ENCODE measurements at places on chromosomes 12 and 14.

GRCh38 chr12:92192360-92192759, 46.7 kb upstream of the BTG1 start:
- no peak for DNase-seq

DNA sequence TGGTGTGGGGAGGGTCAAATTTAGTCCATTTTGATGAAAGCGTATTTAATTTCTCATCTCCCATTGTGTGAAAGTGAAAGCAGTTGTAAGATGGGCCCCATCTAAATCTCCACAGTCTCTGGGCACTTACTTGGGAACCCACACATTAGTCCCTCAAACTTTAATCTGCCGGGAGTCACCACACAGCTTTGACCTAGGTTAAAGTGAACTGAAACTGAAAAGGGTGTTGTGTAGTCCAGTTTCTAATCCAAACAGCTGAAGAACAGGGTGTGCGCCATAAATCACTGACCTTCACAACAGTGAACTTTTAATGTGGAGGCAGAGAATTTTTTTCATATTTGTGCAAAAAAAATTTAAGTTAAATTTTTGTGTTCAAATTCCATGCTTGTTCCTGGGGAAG, 48.4 kb upstream of the PTPRO start:
- DNase-seq = no peak

DNA sequence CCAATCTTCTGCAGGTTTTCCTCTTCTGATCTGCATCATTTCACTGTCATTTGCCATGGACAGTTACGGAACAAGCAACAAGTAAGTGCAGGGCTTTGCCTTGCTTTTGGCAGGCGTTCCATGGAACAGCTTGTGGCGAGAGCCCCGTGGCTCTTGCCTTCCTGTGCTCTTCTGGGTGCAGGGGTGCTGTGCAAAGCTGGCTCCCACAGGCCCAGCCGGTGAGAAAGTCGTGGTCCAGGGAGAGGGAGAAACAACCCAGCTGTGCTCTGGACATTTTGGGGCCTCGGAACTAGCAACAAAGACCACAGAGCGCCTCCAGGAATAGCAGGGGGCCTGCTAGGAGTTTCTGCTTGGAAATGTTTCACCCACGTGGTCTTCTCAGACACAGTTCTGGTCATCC, 164.7 kb downstream of the ADGRD1 start:
- DNase-seq = no peak

- no peak for DNase-seq
Observed at GRCh38 chr12:110885152-110885840, 35.1 kb downstream of the MYL2 start.

GRCh38 chr12:2351161-2351560, 298.4 kb downstream of the CACNA1C start:
- no peak for DNase-seq

DNA sequence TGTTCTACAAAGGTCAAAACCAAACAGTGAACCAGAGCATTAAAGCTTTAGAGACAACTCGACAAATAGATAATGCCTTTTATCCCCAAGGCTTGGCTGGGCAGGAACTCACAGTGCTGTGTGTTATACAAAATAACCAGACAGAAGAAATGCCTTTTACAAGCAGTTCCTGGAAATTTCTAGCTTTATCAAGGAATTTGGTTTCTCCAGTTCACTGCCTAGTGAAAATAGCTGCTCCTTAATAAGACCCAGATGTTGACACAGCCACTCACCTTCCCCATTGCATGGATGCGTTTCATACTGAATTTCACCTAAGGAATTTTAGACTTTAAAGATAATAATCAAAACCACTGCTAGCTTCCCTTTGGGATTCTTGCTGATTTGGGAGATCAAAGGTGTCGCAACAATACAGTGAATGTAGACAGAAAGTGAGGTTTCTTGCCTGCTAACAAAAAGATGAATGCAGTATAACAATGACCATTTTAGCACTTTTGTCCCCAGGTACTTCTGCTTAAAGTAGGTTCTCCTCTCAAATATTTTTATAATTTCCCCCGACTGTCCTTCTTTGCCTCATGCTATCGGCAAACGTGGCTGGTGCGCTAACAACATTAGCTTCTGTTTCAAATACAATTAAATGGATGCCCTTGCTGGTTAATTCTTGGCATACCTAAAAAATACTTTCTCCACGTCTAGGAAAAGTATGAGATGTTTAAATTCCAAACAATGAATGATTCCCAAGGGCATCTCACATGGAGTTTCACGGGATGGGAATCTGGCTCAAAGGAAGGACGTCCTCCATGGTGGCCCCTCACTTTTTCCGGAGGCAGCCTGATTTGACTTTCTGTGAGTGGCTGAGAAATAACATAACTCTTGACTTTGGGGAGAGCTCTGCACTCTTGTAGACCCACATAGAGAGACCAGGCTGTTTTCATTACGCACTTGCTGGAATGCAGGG, 162.4 kb downstream of the C12orf75 start:
- DNase-seq = no peak

DNA sequence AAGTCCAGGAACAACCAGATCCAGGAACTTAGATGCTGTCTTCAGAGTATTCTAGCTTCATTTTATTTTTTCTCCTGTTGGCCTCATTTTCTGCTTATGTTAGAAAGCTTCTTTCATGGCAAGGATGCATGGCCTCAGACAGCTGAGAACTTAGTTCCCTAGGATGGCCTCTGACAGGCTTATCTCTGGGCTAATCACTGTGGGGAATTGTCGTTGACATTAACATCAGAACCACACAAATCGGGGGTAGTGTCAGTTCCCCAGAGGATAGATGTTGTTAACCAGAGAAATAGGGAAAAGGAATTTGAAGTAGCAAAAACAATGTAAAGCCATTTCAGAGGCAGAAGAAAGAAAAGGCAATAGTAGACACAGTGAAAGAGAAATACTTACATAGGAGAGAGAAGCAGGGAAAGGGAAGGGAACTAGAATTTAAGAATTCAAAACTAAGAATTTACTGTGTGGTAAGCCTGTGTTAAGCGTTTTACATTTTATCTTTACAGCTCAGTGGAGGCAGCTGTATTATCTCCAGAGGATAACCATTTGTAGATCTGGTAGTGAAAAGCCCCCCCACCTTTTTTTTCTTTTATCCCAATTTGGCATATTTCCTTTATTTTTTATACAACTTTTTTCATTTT, 21.8 kb downstream of the FUT8 start:
- DNase-seq = no peak

DNA sequence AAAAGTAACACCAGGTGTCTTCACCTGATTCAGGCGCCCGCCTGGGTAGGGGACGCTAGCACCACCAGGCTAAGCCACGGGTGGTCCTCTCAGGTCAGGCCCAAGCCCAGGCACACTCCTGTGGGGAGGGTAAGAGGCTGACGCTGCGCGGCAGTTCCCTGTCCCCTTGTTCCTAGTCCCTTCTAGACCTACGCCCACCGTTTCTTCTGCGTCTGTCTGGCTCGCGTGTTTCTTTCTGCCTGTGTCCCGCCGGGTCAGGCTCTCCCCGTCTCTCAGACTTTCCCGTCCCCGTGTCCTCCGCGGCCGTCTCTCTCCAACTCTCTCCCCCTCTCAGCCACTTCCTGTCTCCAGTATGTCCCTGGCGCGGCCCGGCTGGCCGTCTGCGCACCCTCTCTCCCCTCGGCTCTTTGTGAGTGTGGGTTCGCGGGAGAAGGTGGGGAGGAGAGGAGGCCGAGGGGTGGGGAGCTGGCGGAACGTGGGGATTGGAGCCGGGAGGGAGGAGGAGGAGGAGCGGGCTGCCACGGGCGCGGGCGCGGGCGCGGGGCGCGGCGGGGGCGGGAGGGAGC, 3.1 kb upstream of the TNS2 start:
- DNase-seq = no peak

- DNase-seq = no peak
Observed at GRCh38 chr14:102020058-102020971, 55.9 kb downstream of the DYNC1H1 start.

DNA sequence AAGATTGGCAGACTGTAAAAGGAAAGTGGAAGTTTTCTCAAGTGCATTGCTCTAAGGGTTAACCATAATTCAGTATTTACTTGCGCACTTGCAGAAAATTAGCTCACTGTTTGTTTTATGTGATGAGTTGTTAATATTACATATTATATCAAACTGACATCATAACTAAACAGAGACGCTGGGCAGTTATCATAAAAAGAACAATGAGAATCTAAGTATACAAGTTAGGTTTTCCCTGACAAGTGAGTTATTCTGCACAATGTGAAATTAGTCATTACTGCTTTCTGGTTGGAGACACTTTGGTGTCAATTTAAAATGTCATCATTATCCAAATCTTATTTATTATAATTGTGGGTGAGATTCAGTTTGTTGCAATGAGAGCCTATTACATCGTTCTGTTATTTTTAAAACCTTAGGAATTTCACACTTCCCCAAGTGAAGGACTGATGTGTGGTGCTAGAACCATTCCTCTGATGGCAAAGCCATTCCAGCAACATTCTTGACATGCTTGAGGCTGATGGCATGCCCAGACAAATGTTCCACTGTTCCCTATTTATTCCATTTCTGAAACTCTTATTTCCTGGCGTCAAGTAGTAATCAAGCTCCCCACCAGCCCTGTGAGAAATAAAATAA, 90.1 kb upstream of the FLRT2 start:
- DNase-seq = peak; percentile 71

- DNase-seq = no peak
Observed at GRCh38 chr12:100114574-100114973, 28.1 kb downstream of the BLTP3B start.

DNA sequence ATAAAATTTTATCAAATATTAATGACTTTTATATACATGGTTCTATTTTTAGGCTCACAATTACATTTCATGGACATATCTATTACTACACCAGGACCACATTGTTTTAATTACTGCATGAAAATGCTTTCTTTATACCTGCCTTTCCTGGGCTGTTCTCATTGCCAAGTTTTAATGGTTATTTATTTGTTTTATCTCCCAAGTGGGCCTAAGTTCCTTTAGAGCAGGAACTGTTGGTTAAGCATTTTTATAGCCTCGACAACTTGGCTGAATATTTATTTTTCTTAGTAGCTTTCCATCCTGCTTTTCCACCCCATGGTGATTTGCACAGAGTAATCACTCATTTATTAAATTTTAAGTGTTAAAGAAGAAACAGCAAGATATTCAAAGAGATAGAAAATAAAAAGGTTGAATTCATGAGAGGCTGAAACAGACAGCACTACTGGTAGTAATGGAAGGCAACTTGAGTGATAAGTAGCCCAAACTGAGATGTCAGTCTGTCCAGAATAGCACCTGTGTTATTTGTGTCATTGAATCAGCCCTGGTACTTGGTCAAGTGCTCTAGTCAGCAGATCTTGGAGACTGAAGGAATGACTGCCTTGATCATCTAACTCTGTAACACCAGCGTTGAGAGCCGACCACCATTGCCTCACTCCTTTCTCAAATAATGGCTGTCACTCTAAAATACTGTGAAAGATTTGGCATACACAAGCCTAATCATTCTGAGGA, 119.1 kb upstream of the EGLN3 start:
- no peak for DNase-seq

DNA sequence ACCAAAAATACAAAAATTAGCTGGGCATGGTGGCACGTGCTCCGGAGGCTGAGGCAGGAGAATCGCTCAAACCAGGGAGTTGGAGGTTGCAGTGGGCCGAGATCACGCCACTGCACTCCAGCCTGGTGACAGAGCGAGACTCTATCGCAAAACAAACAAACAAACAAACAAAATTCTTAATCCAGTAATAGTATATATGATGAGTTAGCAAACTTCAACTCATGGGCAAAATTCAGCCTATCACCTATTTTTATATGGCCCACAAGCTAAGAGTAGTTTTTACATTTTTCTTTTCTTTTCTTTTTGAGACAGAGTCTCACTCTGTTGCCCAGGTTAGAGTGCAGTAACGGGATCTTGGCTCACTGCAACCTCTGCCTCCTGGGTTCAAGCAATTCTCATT, 14.9 kb downstream of the ATF7 start:
- no peak for DNase-seq

DNA sequence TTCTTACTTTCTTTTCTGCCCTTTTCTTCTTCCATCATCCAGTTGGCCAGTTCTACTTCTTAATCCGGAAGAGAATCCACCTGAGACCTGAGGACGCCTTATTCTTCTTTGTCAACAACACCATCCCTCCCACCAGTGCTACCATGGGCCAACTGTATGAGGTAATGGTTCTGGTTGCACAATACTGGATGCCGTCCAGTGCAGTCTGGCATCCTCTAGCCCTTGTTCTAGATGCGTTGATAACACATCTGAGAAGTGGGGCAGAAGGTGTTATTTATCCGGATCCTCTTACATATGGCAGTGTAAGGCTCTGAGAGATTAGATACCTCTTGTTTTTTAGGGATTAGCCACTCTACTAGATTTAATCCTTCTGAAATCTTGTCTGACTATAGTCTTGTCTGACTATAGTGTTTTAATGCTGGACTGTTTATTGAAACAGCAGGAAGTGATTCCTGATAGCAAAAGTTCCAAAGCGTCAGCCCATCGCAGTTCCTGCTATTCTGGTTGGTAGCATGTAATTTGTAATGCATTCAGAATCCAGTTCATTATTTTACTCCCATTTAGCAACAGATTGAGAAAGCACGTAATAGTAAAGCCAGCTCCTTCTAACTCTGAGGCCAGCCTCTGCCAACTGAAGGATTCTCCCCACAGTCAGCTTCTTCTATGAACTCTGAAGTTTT, 7.9 kb downstream of the GABARAPL1 start:
- DNase-seq = no peak

DNA sequence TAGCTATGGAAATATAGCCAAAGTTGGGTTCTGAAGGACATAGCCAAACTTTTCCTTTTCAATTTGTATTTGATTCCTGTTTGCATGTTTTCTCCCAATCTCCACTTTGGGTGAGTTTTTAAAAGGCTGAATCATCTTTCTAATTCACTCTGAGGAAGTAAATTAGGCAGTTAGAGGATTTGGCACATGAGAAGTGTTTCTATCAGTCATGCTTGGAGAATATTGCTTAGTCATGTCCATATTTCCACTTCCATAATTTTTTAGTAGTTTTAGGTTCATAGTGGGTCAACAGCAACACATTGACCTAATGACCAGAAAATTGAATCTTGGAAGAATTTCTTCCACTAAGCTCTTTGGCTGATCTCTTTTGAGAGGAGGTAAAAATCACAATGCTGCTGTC, 21.8 kb downstream of the IRAK3 start:
- DNase-seq = no peak

DNA sequence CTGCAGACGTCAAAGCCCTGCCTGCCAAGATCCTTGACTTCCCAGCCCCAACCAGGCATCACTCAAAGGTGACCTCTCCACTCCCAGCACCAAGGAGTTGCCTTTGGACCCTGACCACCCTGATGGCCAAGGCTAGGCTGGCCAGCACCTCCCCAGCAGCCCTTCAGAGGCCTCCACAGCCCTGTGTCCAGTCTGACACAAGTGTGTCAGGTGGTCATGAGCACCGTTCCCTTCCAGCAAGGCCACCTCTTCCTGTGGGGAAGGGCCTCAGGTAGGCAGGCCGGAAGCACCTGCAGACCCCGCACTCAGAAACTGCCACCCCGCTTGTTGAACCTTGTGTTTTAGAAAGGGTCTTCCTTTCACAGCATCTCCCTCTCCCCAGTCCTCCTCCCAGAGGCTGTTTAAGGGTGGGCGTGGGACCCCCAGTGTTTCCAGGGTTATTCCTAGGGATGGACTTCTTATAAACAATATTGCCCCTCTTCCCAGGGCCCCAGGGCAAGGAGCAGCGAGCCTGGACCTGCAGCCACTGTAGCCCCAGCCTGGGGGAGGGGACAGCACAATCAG, 13.2 kb upstream of the INF2 start:
- DNase-seq = no peak
